ENCODE measurements at places on chromosomes 7 and 10. TPM values are rescaled to one million over a fixed set of nuclear protein-coding genes. Genes with fewer than 3 reads are reported as not detected.
A peak's percentile ranks its signal among the peaks of the same experiment; 100 is the strongest.

GRCh38 chr10:125720002-125720382 lies 483 bp downstream of the EDRF1 start:
- no peak for DNase-seq

DNA sequence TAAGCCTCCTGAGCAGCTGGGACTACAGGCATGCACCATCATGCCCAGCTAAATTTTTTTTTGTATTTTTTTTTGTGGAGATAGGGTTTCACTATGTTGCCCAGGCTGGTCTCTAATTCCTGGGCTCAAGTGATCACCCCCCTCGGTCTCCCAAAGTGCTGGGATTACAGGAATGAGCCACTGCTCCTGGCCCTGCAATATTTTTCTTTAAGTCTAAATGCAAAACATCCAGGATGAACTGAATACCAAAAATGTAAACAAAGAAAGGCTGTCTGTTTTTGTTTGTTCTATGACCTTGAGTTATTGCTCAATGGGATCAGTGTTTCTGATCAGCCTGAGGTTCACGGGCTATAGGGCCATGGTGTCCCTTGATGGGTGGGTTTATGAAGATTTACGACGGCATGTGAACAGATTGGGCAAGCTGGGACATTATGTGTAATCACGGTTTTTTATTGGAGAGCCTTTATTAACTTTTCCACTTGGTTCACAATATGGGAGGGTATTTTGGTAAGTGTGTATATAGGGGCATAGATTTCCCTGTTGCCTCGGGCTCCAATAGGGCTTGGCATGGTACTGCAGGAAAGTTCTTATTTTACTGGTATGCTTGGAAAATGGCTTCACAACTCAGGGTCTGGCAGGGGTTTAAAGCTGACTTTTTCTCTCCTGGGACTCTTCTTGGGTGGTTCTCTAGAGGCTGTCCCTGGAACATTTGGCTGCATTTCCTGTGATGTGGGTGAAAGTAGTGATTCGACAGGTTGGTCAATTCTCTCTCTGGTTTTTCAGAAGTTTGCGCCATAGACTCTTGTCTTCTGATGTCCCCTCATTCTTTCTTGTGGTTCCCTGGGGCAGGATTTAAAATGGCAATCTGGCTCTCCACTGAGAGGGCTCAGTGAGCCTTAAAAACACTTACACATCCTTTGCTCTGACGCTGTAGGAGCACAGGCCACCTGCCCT lies 41.6 kb downstream of the MRPS33 start:
- peak; percentile 45 for DNase-seq

GRCh38 chr7:150986556-150986955 lies 4.3 kb upstream of the NOS3 start:
- no peak for DNase-seq

GRCh38 chr7:105256761-105257231 lies 131.9 kb downstream of the SRPK2 start:
- no peak for DNase-seq

- no peak for DNase-seq
These were observed 33.4 kb downstream of the OGDH start for GRCh38 chr7:44639671-44640321.

AS3MT gene
- 6.4 TPM for total RNA-seq

DNA sequence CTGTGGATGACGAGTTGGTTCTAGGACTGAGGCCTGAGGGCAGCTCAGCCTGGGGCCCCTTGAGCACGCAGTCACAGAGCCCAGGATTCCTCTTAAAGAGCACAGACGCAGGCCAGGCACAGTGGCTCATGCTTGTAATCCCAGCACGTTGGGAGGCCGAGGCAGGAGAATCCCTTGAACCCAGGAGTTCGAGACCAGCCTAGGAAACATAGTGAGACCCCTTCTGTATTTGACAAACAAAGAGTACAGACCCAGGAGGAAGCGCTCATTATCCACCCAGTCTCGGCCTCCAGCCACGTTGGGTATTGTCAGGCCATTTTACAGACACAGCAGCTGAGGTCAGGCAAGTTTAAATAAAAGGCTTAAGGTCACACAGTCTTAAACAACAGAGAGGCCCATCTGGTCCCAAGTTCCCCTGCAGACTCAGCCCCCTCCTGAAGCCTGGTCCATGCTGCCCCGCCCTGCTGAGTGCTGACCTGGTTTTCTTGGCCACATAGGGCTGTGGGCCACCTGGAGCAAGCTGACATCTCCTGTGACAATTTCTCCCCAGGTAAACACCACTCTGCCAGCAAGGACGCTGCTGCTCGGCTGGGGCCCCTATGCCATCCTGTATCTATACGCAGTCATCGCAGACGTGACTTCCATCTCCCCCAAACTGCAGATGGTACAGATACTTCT lies 12.6 kb downstream of the RGR start:
- DNase-seq, result no peak

DNA sequence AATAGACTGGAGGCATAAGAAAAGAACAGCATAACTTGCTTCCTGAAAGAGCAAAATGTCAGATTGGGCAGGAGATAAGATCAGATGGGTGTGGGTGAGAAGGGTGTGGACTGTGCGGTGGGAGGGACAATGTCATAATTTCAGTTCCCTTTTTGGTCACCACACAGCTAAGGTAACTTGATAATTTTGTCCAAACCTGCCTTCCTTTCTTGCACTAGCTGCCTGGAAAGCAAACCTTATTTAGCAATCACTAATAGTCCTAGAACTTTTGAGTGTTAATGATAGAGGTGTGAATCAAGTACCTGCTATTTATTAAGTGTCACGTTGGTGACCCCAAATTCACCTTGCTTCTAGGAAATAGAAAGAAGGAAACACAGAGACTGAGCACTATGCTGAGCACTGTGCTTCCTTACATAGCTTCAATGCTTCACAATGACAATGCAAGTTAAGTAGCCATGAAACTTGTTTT lies 72.4 kb upstream of the SP4 start:
- DNase-seq, result no peak

- no peak for DNase-seq
These were observed 127.9 kb upstream of the SLC13A1 start for GRCh38 chr7:123327661-123328060.

FRAT1 gene
- total RNA-seq, result 2.3 TPM

- DNase-seq, result no peak
These were observed 45.6 kb downstream of the ZNF277 start for GRCh38 chr7:112252141-112252540.

MEOX2 gene
- not detected for total RNA-seq

DNA sequence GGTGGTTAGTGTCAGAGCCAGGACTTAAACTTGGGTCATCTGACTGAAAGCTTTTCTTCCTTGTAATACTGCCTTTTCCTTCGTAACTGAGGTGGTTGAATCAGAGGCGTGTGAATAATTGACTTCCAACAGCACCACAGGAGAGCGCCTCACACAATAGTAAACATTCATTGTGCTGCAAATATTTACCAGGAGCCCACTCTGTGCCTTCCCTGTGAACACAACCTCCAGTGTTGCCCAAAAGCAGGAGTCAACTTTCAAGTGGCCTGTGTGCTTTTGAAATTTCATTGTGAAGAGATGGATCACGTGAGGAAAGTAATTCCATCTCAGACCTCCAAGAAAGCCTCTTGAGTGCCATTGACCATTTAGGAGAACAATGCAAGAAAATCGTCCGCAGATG lies 60.2 kb downstream of the ADRA2A start:
- no peak for DNase-seq

GRCh38 chr10:78459639-78460037 lies 426.0 kb downstream of the RPS24 start:
- DNase-seq, result no peak

DNA sequence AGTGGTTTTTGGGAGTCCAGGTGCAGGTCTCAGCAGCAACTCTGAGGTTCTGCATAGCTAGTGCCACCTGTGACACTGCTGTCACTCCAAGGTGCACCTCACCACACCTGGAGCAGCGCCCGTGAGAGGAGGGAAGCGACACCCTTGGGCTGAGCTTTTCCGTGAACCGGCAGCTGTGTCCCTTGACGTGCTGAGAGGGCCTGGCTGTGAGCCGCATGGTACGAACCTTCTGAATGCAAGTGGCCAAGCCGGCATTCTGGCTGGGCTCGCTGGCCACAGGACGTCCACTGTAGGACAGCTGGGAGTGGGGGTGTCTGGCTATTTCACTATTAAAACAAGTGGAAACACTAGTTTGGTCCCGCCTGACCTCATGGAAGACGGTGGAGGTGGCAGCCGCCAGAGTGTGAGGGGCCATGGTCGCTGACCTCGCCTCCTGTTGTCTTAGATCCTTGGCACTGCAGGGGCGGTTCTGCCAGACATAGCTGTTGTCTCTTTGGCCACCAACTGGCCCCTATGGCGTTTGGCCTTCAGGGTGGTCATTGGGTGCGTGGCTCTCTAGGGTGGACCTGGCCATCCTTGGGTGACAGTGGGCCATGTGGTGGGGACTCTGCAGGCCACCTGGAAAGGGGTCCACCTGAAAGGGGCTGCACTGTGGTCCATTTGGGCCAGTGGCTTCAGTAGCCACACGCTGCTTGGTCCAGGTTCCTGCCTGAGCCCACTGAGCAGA lies 12.9 kb downstream of the INPP5A start:
- no peak for DNase-seq

- no peak for DNase-seq
These were observed 4.4 kb downstream of the PAXIP1 start for GRCh38 chr7:154998481-154998880.

SEMA4G gene
- 81.2 TPM for total RNA-seq

LIPN gene
- not detected for total RNA-seq

DNA sequence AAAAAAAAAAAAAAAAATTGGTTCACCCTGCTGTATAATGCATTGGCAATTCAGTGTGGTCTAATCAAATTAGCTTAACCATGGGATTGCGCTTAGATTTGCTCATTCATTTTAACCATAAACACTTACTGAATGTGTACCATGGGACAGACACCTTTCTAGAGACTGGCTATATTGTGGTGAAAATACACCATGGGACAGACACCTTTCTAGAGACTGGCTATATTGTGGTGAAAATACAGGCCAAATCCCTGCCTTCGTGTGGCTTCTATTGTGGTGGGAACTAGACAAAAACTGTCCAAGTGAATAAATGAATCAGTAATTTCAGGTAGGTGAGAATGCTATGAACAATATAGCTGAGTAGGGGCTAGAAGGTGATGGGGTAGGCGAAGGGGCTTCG lies 10.2 kb upstream of the REPIN1 start:
- DNase-seq, result no peak

ANTXRL gene
- total RNA-seq, result not detected

GRCh38 chr10:122307669-122308416 lies 36.7 kb downstream of the BTBD16 start:
- DNase-seq, result no peak

GRCh38 chr7:16301291-16301690 lies 120.0 kb downstream of the CRPPA start:
- no peak for DNase-seq

DNA sequence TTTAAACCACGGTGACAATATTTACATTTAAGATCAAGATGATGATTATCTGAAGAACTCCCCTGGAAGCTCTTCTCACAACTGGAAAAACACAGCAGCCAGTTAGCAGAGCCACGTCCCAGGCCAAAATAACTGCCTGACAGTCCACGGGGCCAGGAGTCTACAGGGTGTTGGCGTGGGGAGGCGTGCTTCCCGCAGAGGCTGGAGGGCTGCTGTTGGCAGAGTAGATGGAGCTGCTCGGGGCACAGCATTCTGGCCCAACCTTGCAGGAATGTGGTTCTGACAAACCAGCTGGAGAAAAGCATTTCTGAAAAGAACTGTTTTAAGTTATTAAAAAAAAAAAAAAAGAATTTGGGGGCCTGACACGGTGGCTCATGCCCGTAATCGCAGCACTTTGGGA lies 177.9 kb downstream of the EBF3 start:
- DNase-seq, result no peak

CDH23 gene
- 1.0 TPM for total RNA-seq

GRCh38 chr10:8048281-8049008 lies 6.0 kb upstream of the GATA3 start:
- DNase-seq, result no peak

DNA sequence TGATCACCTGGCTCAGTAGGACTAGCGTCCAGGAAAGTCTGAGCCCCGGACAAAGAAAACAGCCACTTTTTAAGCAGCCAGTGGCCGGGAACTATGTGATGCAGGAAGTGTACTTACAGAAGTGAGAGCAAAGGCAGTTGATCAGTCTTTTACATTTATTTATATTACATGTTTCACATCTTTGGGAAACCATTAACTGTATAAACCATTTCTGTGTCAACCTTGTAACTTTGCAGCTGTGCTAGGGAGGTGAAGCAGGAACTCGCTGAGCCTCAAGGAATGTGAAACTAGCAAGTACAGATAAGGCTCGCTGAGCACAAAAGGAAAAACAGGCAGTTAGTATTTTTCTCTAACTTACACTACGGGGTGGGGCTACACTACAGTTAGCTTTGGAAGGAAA lies 39.9 kb upstream of the HECW1 start:
- no peak for DNase-seq

DHX32 gene
- total RNA-seq, result 24.8 TPM

ZNF727 gene
- total RNA-seq, result not detected

DNA sequence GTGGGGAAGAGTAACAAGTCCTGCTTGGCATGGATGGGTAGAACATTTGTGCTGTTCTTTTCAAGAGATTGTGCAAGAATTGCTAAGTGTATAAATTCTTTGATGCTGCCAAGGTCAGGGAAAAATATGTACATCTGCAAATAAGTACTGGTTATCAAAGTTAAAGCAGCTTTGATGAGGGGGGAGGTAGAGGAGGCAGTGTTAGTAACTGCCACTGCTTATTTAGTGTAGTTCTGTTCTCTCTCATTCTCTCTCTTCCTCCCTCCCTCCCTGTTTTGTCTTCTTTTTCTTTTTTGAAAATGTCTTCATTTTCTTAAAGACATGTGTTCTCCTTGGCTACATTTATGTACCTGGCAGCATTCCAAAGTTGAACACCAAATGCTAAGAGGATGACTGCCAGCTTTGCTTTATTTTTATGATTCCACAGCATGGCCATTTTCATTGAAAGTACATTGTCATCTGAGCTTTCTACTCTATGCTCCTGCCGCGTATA lies 18.6 kb downstream of the CACNB2 start:
- no peak for DNase-seq

GRCh38 chr7:47741984-47742383 lies 160.1 kb upstream of the TNS3 start:
- no peak for DNase-seq

GAD2 gene
- not detected for total RNA-seq

SPDYE16 gene
- 0.34 TPM for total RNA-seq

NUTM2E gene
- 0.14 TPM for total RNA-seq

UMAD1 gene
- 20.3 TPM for total RNA-seq

DNA sequence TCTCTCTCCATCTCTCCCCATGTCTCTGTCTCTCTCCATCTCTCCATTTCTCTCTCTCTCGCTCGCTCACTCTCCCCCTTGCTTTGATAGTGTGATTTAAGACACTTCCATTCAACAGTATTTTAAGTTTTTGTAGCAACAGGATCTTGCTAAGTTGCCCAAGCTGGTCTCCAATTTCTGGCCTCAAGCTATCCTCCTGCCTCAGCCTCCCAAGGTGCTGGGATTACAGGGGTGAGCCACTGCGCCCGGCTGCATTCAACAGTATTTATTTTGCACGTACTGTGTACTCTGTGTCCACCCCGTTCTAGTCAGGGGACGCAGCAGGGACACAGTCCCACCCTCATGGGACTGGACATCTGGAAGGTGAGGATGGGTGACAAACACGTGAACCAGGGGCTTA lies 14.4 kb upstream of the PDGFA start:
- no peak for DNase-seq
